ENCODE measurements at places on chromosomes 5 and 9.
A peak's percentile ranks its signal among the peaks of the same experiment; 100 is the strongest.

DNA sequence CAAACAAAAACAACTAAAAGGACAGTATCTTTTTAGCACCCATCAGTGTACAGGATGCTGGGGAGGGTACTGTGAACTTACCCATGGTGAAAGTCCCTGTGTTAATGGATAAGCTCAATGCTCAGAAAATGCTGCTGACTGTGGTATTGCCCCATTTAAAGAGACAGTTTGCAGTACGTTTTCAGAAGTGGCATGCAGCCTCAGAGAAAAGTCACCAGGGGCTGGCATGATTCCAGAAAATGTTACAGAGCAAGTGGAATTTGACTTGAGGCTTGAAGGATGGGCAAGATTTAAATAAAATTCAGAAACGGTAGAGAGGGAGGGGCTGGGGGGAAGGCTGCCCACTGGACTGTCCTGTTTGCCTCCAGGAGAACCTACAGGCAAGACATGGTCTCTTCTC is 7.2 kb downstream of the S1PR3 start:
- DNase-seq, result no peak

DNA sequence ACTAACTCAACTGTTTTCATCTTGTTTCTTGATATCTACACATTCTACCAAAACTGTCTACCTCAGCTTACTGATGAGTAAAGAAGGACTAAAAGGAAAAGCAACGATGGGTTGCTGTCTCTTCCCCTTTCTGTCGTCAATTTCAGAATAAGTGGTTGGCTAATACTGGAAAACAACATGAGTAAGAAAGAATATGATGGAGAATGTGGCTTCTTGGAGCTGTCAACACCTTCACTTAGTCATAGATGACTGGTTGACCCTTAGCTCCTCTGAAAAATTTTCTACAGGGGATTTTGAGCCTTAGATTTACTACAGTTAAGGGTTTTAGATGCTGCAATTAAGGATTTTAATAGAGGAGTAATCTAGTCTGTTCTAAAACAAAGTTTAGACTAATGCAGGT is 797.9 kb downstream of the TLE4 start:
- no peak for DNase-seq

DNA sequence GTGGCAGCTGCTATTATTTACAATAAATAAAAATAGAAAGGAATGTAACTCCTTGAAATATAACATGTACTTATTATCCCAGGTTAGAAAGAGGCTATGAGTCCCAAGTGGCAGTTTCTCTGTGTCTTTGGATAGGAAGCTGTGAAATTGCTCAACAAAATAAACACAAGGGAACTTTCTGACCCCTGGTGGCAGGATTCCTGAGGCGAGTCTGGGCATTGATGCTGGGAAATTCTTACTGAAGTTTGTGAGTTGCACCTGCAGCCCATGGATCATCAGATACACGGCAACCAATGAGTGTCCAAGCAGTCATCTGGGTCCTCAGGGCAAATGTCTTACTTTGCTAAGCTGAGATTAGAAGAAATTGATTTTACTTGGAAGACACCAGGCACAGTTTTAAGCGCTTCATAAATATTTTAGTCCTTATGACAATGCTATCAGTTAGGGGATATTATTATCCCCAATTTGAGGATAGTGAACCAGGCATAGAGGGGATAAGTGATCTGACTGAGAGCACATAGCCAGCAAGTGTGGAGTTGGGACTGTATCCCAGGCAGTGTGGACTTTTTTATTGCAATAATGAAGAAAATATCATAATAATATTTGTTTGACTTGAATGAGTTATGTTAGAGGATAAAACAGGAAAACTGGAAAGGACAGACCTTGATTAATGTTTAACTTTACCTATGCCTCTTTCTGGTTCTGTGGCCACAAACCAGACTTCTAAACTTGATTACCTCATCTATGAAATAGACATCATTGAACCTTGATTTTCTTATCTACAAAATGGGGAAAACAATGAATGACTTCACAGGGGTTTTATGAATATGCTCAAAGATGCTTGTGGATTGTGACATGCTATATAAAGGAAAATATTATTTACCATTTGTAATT is 265.5 kb upstream of the ADAMTSL1 start:
- no peak for DNase-seq

GRCh38 chr5:74401281-74401945 is 239.1 kb downstream of the ENC1 start:
- no peak for DNase-seq

- no peak for DNase-seq
Observed at GRCh38 chr9:131986089-131986488, 93.6 kb downstream of the MED27 start.

GRCh38 chr5:93062548-93062947 is 518.5 kb downstream of the NR2F1-AS1 start:
- DNase-seq, result no peak

- no peak for DNase-seq
Observed at GRCh38 chr9:88925481-88925880, 65.8 kb upstream of the S1PR3 start.

DNA sequence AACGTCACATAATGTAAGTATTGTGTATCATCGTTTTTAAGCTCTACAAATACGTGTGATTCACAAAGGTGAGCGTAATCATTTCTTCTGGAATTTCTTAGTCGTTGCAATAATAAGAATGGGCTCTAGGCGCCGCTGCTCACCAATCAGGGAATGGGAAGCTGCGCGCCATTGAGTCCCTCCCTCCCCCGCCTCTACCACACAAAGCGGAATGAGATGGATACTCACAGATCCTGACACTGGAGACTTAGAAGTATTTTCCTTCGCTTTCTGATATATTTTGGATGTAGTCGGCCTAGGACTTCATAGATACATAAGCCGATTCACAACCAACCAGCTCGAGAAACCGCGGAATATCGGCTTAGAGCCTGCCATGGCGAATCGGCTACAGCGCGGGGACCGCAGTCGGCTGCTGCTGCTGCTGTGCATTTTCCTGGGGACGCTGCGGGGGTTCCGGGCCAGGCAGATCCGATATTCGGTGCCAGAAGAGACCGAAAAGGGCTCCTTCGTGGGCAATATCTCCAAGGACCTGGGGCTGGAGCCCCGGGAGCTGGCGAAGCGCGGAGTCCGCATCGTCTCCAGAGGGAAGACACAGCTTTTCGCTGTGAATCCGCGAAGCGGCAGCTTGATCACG is at the start of gene PCDHGA11:
Gene PCDHGA11 (plus strand): TSS at position 197 of the 634 bp plus-strand sequence. CDS start 177 bp downstream, at position 374.
- peak; percentile 46 for DNase-seq

GRCh38 chr5:1524799-1525623 is 1.3 kb upstream of the LPCAT1 start:
- no peak for DNase-seq

DNA sequence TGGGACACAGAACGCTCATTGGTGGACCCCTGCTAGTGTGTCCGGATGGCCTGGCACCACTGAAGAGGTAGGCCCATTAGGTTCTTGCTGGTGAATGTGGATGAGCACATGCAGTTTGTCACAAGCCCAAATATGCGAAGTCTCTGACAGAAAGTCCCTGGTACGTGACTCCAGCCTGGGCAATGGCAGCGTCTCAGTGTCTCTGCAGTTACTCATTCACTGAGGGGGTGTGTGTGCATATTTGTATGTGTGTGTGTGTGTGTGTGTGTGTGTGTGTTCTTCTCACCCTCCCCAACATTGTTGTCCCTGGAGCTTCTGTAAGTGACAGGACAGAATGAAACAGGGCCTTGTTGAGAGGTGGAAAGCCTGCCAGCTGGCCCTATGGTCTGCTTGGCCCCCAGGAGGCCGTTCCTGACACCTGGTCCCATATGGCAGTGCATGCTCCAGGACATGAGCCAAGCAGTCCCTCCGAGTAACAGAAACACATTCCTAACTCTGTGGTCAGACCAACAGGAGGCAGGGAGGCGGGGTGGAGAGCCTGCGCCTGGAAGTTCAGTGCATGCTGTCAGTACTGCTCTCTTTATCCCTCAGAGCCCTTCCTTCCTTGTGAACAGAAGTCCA is 169.9 kb downstream of the SLC28A3 start:
- no peak for DNase-seq

GRCh38 chr9:129321286-129322021 is 143.4 kb upstream of the IER5L start:
- no peak for DNase-seq

GRCh38 chr9:76594764-76595424 is 135.9 kb downstream of the GCNT1 start:
- no peak for DNase-seq

GRCh38 chr9:71901695-71902597 is 9.0 kb downstream of the ABHD17B start:
- DNase-seq, result no peak

- DNase-seq, result no peak
Observed at GRCh38 chr5:82332886-82333615, 54.9 kb upstream of the RPS23 start.

DNA sequence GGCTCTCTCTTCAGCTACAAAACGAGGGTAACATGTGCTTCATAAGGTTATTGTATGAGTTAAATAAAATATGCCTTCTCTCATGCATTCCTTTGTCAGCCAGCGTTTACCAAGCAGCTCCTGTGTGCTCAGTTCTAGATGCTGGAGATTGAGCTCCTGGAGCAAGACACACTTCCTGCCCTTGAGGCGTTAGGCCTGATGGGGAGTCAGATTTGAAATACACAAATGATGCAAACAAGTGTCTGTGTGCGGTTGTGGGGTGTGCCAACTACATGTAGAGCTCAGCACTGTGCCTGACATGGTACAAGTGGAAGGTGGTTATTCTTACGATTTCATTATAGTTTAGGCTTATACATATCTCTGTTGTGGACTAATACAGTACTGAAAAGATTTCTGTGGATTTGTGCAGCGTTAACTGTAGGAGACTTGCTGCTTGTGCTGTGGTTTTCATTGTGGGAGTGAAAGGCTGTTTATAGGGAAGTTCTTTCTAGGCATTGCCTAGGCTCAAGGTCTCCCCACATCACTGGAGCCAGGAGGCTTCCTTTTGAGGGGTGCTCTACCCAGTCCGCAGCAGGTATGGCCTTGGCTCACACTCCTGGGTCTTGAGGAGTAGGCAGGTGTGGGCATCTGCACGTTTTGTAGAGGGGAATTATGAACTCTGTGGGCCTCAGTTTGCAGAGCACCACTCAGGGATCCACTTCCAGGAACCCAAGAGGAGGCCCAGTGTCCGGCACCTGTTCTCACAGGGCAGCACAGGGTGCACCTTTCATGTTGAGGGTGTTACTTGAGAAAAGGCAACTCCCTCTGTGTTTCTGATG is 39.8 kb upstream of the ANGPTL2 start:
- DNase-seq, result no peak

- no peak for DNase-seq
Observed at GRCh38 chr9:106075236-106075959, 381.1 kb downstream of the TMEM38B start.

- no peak for DNase-seq
Observed at GRCh38 chr9:107177857-107178256, 105.2 kb upstream of the RAD23B start.

DNA sequence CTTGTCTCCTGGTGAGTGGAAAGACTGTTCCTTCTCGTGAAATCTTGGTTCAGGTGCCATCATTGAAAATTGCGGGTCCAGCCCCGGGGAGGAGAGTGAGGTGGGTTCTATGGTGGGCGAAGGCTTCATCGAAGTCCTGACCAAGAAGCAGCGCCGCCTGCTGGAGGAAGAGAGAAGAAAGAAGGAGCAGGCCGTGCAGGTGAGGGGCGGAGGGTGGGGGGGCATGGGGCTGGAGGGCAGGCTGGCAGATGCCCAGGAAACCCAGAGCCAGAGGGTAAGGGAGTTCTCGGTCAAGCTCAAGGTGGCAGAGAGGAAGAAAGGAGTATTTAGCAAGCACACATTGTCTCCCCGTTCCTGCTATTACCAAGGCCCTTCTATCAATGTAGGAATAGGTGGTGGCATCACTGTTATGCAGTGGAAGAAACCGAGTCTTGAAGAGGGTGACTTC is 24.3 kb upstream of the POMT1 start:
- peak; percentile 48 for DNase-seq

GRCh38 chr5:34898258-34898895 is 16.9 kb downstream of the RAD1 start:
- DNase-seq, result peak; percentile 58

GRCh38 chr5:171749365-171749764 is 36.3 kb upstream of the SMIM23 start:
- DNase-seq, result no peak

- DNase-seq, result no peak
Observed at GRCh38 chr9:112496074-112496722, 9.6 kb downstream of the KIAA1958 start.

DNA sequence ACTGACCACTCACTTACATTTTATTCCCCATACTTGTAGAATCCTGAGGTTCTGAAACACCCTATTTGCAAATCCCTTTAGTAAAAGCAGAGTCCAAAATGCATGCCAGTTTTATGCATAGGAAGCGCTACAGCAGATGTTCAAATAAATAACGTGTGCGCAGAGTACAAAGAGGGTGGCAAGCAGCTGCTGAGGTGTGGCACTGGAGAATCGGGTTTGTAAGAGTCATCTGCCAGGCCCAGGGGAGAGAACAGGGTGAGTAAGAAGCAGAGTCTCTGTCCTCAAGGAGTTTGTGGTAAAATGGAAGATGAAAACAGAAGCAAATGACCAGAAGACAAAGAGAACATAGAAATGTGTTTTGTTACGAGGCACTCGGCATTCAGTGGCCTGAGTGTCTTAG is 288.8 kb downstream of the GLIS3 start:
- DNase-seq, result no peak

GRCh38 chr5:141711687-141712086 is 29.7 kb upstream of the ARAP3 start:
- no peak for DNase-seq

GRCh38 chr9:137956039-137956438 is 78.5 kb downstream of the CACNA1B start:
- DNase-seq, result no peak

GRCh38 chr9:2810420-2811075 is 33.3 kb downstream of the PUM3 start:
- no peak for DNase-seq

DNA sequence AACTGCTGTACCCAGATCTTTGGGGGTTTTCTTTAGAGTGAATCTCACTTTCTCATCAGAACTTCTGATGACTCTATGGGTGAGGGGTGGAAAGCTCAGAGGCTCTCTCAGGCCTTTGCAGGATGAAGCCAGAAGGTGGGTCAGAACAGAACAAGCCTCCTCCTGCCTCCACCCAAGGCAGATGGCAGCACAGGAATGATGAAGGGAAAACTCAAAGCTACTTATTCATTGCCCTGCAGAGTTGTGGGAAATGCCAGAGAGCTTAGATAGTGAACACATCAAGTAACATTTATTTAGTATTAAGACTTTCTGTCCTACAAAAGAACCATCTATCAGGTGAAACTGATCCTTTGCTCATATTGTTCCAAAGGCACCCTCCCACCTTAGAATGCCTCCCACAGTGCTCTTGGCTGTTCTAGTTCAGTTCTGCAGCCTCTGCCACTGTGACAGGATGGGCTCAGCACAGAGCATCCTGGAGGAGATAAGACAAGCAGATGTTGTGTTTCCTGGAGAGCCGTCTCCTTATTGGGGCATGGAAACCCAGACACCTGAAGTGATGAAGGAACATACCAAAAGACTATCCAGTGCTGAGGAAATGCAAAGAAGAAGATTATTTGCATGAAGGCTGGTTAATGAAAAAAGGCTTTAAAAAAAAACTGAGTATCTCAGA is 146.6 kb downstream of the ADAMTS12 start:
- DNase-seq, result no peak

DNA sequence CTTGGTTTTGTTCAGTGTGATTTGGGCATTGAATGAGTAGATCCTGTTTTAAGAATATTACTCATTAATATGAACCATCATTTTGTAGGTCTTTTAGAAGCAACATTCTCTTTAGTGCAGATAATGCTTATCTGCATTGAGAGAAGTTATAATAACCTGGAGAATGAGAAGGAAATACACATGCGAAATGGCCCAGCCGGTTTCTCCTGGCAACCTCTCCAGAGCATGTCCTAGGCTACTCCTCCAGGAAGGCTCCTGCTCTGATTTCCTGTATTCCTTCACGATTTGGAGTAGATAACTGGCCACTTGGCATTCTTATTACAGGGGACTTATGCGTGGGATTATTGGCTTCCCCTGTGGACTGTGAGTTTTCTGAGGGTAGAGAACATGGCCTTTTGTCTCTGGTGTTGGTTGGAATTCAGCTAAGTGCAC is 12.6 kb downstream of the DAPK1 start:
- DNase-seq, result no peak

All from CD4-positive, alpha-beta T cell treated with Interleukin-1 beta for 1 hour (primary cell).